ENCODE measurements at places on chromosomes 7 and 10.
A peak's percentile ranks its signal among the peaks of the same experiment; 100 is the strongest.

DNA sequence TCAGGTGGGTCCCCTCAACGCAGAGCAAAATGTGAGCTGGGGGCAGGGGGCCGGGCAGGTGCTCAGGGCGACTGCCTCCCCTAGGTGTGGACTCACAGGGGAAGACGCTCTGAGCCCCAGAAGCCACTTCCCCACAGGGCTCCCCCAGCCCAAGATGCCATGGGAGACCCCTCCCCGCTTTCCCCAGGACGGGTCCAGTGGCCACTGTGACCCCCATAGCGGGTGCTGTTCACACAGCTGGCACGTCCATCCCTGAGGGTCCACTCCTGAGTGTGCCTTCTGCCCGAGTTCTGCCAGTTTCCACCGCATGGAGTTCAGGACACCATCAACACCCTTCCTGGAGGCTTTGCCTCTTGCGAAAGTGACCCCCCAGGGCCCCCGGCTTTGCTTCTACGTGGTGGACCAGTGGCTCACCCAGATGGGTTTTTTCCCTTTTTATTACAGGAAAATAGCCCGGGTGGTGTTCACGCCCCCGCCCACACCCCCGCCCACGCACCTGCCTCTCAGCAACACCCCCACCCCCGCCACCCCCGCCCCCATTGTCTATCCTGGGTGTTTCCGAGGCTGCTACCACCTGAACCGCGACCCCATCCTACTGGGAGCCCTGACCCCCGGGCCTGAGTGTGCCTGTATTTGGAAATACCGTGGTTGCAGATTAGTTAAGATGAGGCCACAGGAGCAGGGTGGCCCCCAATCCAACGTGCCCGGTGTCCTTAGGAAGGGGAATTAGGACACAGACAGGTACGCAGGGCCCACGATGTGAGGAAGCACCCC, 32.0 kb downstream of the ADAP1 start:
- DNase-seq: no peak

- no peak for DNase-seq
Measured at GRCh38 chr10:22210267-22210666, 7.5 kb downstream of the EBLN1 start.

DNA sequence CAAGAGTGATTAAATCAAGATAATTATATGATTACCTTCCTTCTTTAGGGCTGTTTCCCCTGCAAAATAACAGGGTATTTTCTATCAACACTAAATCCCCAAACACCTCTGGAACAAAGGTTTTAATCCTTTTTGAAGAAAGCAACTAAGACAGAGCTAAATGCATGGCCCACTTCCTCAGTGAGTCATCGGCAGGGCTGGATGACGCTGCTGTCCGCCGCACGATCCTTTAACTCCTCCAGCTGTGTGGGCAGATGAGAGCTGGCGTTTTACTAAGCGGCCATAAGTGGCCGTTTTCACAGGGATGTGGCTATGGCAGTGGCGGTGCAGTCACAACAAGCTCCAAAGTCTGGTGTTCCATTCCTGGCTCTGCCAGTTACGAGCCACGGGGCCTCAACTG, 76.0 kb upstream of the C1QL3 start:
- no peak for DNase-seq

GRCh38 chr7:68148440-68148839, 1151.8 kb downstream of the TYW1 start:
- DNase-seq: no peak

DNA sequence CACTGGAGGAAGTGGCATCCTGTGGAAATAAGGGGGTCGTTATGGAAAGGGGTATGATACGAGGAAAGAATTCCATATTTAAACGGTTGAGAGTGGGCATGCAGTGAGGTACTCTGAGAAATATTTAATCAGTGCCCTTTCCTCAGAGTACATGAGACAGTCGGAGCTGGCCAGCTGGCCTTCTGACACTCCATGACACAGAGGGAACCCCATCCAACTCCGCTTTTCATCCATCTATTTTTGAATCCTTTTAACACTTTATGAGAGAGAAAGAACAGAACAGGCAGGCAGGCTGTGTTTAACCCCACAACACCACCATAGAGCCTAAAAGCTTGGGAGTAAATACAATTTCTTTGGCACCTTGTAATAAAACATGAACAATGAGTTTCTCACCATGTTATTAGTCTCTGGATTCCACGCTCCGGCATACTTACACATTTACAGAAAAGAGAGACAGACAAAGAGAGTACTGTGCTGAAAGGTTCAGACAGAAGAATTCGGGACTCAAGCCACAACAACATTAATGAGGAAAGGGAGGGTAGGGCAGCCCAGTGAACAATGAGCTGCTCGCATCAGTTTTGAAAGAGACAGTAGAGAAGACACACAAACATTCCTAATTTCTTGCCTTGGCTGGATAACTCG, 124.2 kb upstream of the PDLIM1 start:
- DNase-seq: no peak

DNA sequence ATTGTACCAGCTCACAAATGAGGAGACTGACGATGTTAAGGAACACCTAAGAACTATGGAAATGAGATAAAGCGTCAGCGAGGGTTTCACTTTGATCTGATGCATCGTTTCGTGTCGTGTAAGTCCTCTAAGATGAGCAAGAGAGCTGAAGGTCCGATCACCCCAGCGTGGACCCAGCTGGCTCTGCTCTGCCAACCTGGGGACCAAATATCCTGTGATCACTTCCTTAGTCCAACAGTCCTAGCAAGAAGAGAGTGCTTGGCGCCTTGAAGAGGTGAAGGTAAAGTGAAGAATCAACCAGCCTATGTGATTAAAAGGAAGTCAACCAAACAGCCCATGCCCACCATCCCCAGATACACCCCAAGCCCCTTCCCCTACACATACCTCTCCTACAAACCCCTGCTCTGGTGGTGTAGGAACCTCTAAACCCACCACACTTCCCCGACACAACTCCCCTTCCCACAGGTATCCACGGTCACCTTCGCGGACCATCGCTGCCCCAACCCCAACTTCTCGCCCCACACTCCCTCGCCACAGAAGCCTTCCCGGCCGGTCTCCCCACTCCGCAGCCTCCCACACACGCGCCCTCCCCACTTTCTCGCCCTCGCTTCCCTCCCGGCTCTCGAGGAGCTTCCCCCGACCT, 722 bp downstream of the UPF2 start:
- no peak for DNase-seq

GRCh38 chr10:51932530-51932929, 233.1 kb upstream of the CSTF2T start:
- DNase-seq: no peak

DNA sequence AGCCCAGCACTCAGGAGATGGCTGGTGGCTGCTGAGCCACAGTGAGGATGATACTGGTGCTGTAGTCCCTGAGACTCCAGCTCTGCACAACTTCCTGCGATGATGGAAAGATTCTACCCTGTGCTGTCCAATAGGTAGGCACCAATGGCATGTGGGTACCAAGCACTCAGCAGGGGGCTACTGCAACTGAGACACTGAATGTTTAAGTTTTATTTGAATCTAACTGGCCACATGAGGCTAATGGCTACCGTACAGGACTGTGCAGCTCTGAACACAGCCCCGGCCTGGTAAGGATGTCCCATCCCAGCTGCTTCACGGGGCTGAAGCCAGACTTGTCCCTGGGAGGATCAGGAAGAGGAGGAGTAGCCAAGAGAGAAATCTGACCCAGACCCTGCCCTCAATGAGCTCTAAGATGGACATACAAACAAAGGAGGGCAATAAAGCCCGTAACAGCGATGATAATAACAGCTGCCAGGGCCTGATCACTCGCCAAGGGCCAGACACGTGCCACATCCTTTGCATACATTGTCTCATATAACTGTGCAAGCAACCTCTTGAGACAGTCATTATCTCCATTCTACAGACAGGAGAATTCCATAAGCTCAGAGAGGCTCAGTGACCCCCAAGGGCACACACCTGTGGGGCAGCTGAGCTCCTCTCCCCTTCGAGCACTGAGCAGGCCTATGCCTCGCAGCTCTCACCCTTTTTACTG, 3.8 kb downstream of the GPRIN2 start:
- DNase-seq: no peak

DNA sequence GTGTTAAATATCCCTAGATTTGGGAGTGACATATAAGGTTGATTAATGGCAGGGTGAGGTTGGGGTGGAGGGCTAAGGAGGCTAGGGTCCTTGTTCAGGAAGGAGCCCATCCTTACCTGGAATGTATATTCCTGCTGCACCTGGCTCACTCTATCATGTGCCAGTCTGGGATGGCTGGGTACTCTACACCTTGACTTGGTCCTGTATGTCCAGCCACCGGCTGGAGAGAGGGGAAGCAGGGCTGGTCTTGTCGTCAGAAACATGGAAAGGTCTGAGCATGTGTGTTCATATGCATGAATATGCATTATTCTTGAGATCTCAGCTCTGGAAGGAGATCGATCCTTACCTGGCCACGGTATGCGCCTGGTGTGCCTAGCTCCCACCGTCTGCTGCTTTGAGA, 33.2 kb downstream of the TMEM270 start:
- DNase-seq: no peak

DNA sequence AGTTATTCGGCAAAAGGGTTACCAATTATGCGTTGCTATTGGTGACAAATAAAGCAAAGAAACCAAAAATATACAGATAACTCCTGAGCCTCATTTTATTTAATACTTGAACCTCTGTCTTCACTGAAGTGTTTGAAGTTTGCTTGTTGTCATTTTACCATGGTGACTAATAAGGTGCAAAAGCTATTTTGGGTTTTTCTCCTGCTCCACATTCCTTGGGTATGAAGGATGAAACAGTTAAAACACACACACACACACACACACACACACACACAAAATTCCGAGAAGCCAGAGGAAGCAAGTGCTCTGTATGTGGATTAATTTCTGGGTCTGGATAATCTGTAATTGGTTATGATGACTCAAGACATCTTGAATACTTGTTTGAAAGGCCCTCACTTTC, 246.5 kb downstream of the COBL start:
- DNase-seq: peak; percentile 7

DNA sequence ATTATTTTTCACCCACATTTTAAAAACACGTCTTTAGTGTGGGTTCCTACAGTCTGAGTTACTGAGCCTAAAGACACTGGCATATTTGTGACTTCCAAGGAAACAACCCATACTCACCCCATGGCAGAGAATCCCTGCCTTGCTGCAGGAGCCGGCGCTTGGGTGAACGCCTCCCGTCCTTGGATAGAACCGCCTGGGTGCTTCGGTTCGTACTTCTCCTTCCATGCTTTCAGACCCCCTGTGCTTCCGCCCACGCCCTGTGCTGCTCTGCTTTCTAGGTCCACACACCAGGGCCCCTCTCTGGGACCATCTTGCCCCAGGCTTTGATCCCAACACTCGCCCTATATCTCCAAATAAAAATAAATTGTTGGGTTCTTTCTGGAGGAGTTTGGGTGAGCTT, 125.8 kb downstream of the PTPRN2 start:
- DNase-seq: no peak

DNA sequence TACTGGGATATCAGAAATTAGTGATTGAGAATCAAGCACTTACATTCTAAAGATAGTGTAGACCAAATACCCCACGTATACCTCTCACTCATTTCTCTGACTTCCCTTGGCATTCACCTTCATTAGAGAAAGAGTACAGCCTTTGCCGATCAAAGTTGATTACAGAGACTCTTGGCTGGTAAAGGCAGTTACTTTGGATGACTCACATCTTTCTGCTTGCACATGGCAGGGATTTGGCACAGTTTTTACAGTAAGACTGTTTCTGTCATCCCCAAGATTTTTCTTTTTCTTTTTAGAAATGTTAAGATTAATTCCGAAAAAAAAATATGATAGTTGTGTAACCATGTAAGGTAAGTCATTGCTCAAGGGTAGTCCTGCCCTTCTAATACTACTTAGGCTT, 143.0 kb downstream of the TSPAN12 start:
- no peak for DNase-seq

DNA sequence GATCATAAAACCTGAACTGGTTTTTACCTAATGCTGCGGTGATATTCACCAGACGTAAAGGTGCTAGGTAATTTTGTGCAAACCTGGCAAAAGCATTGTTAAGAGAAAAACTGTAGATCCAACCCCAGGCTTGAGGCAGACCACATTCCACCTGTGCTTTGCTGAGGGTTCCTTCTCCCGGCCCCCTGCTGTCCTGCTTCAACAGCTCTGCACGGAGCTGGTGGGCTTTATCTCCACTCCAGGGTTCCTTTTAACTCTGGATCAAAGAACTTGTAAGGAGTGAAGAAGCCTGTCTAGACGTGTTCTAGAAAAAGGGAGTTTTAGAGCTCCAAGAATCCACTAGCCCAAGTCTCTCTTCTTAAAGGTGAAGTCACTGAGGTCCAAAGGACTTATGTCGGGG, 87.5 kb upstream of the NMT2 start:
- no peak for DNase-seq

DNA sequence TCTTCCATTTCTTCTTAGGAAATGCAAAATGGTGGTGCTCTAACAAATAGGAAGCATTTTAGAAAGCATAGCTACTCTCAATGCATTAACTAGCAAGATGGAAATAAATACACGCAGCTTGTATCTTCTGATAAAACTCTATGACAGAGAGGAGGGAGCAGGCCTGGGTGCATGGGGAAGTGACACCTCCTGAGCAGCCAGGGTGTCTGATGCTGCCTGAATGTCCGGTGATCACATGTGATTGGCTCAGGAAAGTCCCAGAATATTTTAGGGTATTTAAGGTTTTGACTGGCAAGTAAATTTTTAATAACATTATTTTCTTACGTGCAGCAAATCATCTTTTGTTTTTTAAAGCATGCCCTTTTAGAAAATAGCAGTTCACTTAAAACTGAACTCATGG, 261.0 kb upstream of the KLF6 start:
- DNase-seq: no peak

DNA sequence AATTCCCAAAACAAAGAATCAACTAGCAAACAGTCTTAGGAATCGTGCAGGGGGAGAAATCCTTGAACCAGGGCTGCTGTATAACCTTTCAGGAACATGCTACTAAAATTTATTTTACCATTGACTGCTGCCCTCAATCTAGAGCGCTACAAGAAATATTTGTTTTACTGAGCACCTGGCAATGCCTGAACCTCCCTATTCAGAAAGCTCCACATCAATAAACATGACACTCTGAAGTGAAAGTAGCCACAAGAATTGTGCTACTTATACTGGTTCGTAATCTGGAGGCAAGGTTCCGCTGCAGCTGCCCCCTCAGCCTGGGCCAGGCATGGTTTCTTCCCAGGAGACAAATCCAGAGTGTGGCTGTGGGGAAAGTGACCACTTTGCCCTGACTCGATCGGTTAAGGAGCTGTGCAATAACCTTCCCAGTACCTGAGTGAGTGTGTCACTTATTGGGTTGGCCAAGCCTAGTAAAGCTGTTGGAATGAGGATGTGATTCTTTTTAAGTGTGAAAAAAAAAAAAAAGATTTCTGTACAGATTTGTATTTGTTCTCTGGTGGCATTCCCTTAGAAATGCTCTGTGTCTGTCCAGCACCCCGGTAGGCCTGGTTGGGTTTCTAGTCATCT, 7.7 kb downstream of the VWA2 start:
- DNase-seq: no peak

GRCh38 chr10:103397191-103397825, 882 bp downstream of the PDCD11 start:
- no peak for DNase-seq

DNA sequence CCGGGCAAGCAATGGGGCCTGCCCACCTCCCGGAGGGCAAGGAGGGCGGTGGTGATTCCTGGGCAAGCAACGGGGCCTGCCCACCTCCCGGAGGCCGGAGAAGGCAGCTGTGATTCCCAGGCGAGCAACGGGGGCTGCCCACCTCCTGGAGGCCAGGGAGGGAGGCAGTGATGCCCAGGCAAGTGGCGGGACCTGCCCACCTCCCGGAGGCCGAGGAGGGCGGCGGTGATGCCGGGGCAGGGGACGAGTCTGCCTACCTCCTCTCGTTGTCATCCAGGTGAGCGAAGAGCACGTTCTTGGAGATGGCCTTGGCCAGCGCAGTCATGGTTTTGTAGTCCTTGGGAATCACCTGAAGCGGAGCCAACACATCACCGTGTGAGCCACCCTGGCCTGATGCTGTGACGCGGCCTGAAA, 49.5 kb upstream of the DNAAF5 start:
- DNase-seq: no peak

Measured in fibroblast of skin of left quadriceps (primary cell).